ENCODE measurements at places on chromosomes 11 and 22. TPM values are rescaled to one million over a fixed set of nuclear protein-coding genes. Genes with fewer than 3 reads are reported as not detected.
A peak's percentile ranks its signal among the peaks of the same experiment; 100 is the strongest.

DNA sequence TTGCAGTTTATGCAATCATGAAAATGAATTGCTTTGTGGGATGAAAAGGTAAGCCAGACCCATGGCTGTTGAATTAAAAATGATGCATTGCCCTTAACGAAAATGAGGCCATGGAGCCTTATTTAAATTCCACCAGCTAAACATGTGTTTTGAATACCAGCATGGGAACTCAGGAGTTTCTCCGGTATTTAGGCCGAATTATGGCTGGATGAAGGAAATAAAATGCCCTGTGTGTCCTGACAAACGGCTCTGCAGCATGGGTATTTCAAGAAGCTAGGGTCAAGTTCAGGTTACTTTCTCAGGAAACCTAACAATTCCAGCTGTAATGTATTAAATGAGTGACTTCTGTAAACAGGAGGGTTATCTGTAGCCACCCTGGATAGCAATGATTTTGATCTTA lies 38.3 kb downstream of the AMOTL1 start:
- no peak for DNase-seq

- no peak for DNase-seq
These were observed 8.9 kb downstream of the TMEM218 start for GRCh38 chr11:125102510-125102909.

The KRTAP5-9 gene
- total RNA-seq, result not detected

The KCTD17 gene
- 37.8 TPM for total RNA-seq

GRCh38 chr11:112221274-112221835 lies 4.9 kb upstream of the PTS start:
- no peak for DNase-seq

- peak; percentile 95 for DNase-seq
These were observed 38.3 kb upstream of the CREB3L1 start for GRCh38 chr11:46238967-46239800.

The ELMOD1 gene
- total RNA-seq, result 12.6 TPM

- peak; percentile 37 for DNase-seq
These were observed 605 bp upstream of the COPB1 start for GRCh38 chr11:14500181-14500651.

GRCh38 chr11:98564881-98565280 lies 455.9 kb upstream of the CNTN5 start:
- DNase-seq, result no peak

- DNase-seq, result no peak
These were observed 10.1 kb upstream of the PRSS23 start for GRCh38 chr11:86790195-86790725.

- DNase-seq, result no peak
These were observed 6.3 kb downstream of the FDX1 start for GRCh38 chr11:110435780-110436717.

- DNase-seq, result no peak
These were observed 161.5 kb downstream of the WNT11 start for GRCh38 chr11:76044750-76045320.

GRCh38 chr22:30320021-30320556 lies 6.7 kb downstream of the TBC1D10A start:
- no peak for DNase-seq

The APOL5 gene
- total RNA-seq, result not detected

GRCh38 chr11:38153985-38154384 lies 1555.9 kb upstream of the RAG2 start:
- no peak for DNase-seq

DNA sequence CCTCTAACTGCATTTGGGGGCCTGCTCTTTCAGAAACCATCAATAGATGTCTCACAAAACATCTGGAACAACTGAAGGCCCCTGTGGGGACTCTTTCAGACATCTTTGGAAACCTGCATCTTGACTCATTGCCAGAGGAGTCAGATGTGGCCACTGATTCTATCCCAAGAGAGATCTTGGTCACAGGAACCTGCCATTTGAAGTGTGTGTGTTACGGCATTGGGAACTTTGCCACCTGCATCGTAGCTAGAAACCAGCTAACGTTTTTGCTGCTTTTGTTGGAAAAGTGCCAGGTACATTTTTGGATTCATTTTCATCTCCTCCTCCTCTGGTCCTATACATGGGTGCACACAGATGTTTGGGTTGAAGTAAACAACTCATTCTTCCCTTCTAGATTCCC lies 4.3 kb downstream of the SRRD start:
- no peak for DNase-seq

DNA sequence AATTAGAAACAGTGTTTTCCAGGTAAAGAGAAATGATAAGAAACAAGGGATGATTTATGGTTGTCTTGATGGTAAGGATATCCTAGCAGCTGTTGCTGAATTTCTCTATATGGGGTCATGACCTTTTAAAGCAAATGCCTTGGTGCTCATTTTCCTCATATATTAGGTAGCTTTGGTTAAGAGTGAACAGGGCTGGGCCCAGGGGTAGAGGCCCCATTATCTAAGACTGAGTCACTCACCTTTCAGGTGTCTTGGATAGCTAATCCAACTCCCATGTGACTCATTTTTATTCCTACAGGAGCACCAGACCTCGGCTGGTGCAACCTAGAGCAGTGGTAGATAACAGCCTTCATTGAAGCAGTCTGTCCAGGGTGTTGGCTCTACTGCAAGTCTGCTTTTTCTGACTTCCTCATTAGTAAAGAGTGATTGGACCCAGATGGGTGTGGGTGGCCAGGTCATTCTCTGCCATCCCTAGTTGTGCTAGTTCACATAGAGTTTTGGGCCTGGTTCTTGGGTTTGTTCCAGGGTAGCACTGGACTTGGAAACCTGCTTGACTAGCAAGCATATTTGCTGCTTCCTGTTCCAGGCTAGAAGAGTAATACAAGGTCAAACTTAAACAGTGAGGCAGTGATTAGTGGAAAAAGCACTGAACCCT lies 37.4 kb downstream of the CTNND1 start:
- DNase-seq, result peak; percentile 43

DNA sequence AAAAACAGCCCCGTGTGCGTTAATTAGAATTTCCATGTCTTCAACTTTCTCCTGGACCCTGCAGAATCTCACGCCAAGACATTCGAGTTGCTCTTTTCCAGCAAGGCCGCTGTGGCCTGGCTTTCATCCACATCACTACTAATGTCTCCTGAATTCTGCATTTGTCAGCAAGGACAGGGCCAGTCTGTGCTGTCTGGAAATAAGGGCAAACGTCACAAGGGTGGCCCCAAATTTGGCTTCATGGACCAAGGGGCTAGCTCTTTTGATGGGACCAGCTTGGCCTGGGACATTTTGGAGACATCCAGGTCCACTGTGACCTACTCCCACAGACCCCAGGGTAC lies 33.4 kb downstream of the KCNQ1OT1 start:
- peak; percentile 64 for DNase-seq

DNA sequence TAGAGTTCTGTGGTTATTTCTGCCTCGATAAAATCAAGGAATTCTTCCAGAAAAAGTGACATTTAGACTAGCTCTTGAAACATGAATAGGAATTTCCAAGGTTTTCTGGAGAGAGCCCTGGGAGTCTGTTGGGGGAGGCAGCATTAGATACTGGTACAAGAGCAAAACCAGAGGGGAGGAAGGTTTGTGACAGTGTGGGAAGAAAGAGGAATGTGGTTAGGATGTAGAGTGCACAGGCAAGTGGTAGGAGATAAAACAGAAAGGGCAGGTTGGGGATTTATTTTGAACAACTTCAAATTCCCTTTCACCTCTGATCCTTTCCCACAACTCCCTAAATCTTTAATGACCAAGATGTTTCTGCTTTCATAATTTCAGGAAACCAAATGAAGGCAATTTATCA lies 588.4 kb downstream of the METTL15 start:
- DNase-seq, result no peak

- DNase-seq, result no peak
These were observed 5.5 kb downstream of the PLET1 start for GRCh38 chr11:112255067-112255720.
